Mesothelial cell of epicardium (in vitro differentiated cells): ENCODE measurements at places on chromosomes 3 and 15.

GRCh38 chr3:157871838-157872460 is 234.3 kb downstream of the SHOX2 start:
- no peak for DNase-seq

GRCh38 chr3:124489506-124489905 is 240.7 kb upstream of the UMPS start:
- no peak for DNase-seq

- no peak for DNase-seq
These were observed 11.9 kb downstream of the GTPBP8 start for GRCh38 chr3:113002679-113003078.

DNA sequence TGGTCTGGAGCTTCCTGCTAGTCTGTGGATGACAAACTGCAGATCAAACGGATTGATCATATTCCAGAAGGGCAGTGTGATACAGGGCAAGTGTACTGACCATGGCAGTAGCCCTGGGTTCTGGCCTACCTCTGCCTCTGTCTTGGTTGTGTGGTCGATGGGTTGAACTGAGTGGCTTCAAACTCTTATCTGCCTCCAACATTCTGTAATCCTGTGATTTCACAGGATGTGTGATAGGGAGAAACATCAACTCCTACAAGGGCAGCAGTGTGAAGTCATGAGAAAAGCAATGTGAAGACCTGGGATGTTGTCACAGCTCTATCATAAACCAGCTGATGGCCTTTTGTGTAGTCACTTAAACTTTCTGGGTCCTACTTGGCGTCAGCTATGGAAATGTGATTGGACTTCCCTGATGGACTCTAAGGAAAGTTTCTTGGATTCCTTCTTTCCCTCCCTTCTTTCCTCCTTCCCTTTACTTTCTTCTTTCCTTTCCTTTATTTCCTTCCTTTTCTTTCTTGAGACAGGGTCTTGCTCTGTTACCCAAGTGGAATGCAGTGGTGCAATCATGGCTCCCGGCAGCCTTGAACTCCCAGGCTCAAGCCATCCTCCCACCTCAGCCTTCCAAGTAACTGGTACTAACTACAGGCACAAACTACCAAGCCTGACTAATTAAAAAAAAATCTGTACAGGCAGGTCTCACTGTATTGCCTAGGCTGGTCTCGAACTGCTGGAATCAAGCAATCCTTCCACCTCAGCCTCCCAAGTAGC is 114.8 kb downstream of the BBX start:
- no peak for DNase-seq

GRCh38 chr3:134918441-134918840 is 123.4 kb downstream of the EPHB1 start:
- no peak for DNase-seq

- DNase-seq = no peak
These were observed 86.0 kb upstream of the ABHD17C start for GRCh38 chr15:80609091-80609490.

GRCh38 chr3:13621381-13622221 is 72.7 kb downstream of the FBLN2 start:
- DNase-seq = no peak

- DNase-seq = peak; percentile 92
These were observed at the start of gene HMCES for GRCh38 chr3:129278439-129278965. Gene HMCES (plus strand): TSS chr3:129278870. CDS start chr3:129279733, 863 bp downstream.

- DNase-seq = no peak
These were observed 901 bp upstream of the MANF start for GRCh38 chr3:51384055-51384725.

- no peak for DNase-seq
These were observed 29.7 kb upstream of the TOPBP1 start for GRCh38 chr3:133691273-133692107.

DNA sequence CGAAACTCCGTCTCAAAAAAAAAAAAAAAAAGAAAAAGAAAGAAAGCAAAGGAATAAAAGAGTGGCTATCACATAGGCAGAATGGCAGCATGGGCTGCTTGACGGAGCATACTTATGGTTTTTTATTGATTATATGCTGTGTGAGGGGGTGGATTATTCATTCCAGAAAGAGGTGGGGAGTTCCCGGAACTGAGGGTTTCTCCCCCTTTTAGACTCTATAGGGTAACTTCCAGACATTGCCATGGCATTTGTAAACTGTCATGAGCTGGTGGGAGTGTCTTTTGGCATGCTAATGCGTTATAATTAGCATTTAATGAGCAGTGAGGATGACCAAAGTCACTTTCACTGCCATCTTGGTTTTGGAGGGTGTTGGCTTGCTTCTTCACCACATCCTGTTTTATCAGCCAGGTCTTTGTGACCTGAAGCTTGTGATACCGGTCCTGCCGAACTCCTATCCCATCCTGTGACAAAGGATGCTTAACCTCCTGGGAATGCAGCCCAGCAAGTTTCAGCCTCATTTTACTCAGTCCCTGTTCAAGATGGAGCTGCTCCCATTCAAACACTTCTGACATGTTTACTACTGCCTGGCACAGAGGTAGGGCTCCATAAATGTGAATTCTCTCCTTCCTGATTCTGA is 15.8 kb upstream of the ABHD17C start:
- DNase-seq = no peak

- DNase-seq = no peak
These were observed 2.7 kb upstream of the CDC25A start for GRCh38 chr3:48190911-48191310.

- no peak for DNase-seq
These were observed 177.7 kb upstream of the MCTP2 start for GRCh38 chr15:94053626-94054025.

- DNase-seq = no peak
These were observed 54.3 kb downstream of the DGKG start for GRCh38 chr3:186307594-186308221.

- peak; percentile 40 for DNase-seq
These were observed at the start of gene GPR27 for GRCh38 chr3:71753701-71754609. Gene GPR27 (plus strand): TSS chr3:71753855. CDS start chr3:71754050, 195 bp downstream.

DNA sequence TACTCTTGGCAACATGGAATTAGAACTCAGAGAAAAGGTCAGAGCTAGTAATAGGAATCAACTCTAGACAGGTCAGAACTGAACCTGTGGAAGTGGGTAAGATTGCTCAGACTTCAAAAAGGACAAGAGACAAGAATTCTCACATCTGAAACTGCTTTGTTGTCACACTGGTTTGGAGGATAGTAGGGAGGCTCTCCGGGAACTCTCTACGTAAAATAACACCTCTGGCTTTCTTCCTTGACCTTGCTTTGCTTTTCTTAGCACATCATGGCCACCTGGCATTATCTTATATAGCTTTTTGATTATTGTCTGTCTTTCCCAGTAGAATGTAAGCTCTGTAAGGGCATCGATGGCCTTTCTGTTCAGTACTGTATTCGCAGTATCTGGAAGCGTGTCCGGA is 13.2 kb upstream of the NFKBIZ start:
- no peak for DNase-seq

DNA sequence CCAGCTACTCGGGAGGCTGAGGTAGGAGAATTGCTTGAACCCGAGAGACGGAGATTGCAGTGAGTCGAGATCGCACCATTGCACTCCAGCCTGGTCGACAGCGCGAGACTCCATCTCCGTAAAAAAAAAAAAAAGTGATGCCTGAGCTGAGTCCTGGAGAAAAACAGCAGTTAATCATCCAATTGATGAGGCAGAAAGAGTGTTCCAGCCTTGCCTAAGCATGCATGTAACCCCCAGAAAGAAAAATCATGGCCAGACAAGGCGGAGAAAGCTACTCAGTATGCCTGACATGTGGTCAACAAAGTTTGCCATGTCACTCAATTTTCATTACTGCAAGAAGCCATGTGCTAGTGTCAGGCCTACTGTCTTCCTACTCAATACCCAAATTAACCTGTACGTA is 593.1 kb upstream of the MDFIC2 start:
- no peak for DNase-seq

DNA sequence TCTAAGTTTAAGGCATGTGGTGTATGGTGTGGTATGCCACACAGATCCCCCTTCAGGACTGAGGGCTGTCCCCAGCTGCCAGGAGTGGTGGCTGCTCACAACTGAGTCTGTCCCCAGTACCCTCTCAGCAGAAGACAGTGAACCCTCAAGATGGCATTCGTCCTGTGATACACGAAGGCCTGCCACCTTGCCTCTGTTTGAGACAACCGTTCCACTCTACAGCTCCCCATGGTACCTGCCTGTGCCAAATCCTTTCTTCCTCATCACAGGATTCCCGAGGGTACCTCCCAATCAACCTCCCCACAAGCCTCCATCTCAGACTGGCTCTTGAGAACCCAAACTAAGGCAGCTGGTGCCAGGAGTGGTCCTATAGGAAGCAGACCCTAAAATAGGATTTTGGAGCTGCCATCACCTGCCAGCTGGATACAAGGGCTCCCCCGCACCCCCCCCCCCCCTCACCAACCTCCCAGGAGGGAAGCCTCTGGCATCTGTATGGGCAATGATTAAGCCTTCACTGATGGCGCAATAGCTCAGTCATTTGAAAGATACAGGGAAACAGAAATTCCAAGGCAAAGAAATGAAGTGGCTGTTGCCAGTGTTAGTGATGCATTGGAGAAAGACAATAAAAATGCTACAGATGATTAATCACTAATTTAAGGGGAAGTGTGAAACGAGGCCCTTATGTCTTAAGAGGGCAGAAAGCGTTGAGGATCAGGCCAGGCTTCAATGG is 230.0 kb upstream of the LYSMD4 start:
- peak; percentile 21 for DNase-seq

DNA sequence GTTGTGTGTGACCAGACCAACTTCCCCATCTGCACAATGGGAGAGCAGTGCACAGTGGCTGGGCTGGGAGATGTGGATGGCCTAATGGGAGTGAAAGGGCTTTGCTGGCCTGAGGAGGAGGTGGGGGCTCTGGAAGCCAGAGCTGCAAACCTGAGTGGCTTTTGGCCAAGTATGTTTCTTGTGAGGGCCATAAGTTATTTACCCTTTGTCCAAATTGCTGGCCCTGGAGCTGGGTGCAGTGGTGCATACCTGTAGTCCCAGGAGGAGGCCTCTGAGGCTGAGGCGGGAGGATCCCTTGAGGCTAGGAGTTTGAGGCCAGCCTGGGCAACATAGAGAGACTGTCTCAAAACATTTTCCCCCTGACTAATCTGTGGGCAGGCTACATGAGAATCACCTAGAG is 129.1 kb downstream of the WNT7A start:
- DNase-seq = no peak

- DNase-seq = no peak
These were observed 230.7 kb upstream of the SATB1 start for GRCh38 chr3:18655827-18656226.

DNA sequence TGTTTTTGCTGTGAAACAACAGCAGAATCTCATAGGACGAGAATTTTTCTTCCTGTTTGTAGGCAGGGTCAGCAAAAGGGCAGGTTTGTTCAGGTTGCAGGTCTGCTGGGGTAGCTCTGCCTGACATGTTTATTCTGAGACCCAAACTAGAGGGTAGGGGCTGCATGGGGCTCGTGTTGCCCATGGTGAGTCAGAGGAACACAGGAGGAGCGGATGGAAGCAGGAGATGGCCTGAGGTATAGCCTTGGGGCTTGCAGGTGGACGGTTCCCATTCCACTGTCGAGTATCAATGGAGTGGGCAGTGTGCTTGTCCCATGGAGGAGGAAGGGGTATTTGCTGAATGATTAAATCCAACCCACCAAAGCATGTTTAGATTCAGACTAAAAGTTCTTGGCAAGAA is 138.9 kb downstream of the APBA2 start:
- DNase-seq = no peak

GRCh38 chr3:171699601-171700000 is 110.7 kb downstream of the PLD1 start:
- DNase-seq = no peak

DNA sequence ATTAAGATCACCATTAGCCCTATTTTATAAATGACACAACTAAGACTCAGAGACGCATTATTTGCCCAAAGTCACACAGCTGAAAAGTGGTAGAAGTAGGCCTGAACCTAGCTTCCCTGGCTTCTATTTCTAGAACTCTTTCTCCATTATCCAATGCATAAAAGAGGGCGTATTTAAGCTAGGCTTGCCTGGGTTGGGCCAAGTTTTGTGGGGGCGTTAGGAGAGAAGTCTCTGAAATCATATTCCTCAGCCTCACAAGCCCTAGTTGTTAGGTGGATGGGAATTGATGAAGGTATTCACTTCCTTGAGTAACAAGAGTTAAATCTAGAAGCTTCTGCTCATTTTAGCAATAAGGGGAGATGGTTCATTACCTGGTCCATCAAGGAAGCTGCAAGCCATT is 22.3 kb downstream of the TIMP4 start:
- no peak for DNase-seq

DNA sequence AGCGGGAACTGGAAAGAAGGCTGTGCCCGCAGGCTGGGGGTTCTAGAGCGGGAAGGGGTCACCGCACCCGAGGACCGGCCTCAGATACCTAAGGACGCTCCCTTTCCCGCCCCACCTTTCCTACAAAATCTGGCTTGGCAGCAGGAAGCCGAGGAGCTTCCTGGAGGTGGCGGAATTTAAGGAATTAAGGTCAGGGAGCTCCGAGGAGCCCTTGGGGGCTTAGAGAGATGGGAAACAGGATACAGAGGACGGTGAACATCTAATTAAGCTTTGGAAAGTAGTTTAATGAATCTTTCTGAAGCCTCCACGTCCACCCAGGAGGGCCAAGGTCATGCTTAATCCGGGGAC is 507 bp upstream of the AP3B2 start:
- DNase-seq = no peak

DNA sequence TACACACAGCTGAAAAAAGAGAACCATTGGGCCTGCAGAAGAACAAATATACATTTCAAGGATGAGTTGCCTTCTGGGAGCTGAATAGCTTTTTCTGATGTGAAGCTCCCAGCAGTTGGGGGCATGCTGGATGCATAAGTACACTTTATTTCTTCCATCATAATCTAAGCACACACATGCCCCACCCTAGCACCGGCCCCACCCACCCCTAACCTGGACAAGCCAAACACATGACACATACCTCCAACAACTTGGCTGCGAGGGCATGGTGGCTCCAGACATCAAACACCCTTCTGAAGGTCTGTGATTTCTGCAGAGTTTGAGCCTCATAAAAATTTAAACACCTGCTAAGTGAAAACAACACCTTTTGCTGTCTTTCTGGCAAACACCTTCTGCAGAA is 307.2 kb upstream of the TRIM42 start:
- DNase-seq = no peak

- DNase-seq = no peak
These were observed 28.8 kb upstream of the HDAC11 start for GRCh38 chr3:13451301-13451673.

- DNase-seq = no peak
These were observed 172.7 kb upstream of the LMCD1 start for GRCh38 chr3:8328967-8329366.

GRCh38 chr3:62605413-62606068 is 232.2 kb upstream of the FEZF2 start:
- DNase-seq = no peak
